Activated naive CD4-positive, alpha-beta T cell treated with Interleukin-2 at 50 U/mL for 16 hours (primary cell): ENCODE measurements at places on chromosomes 13 and 19.

- DNase-seq = no peak
Measured at GRCh38 chr13:62482351-62482750, 1066.7 kb upstream of the PCDH20 start.

DNA sequence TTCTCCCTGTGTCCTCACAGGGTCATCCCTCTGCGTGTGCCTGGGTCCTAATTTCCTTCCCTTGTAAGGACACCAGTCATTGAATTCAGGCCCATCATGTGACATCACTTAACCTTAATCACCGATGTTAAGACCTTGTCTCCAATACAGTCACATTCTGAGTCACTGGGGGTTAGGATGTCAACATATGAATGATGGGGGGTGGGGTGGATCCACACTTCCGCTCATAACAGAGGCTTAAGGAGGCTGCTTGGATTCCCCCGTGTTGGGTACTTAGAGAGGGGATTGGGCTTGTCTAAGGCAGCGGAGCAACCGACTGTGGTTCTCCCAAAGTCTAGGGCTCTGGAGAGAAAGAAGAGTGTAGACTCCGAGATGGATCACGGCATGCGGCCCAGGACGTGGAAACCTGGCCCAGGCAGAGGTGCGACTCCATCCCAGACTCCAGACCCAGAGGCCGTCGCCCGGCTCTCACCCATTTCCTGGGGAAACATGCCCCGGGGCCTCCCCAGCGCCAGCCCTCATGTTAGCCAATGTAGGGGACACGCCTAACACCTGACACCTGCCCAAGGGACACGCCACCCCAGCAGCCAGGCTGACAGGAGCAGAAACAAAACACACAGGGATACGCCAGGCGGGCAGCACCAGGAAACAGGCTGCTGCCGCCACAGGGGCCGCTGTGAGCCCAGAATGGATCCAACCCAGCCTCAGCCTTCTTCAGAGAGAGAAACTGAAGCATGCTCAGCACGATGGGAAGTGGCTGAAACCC is 17.1 kb upstream of the IGLON5 start:
- DNase-seq = no peak

GRCh38 chr13:99978799-99979452 is 2.7 kb upstream of the ZIC2 start:
- no peak for DNase-seq

- DNase-seq = peak; percentile 50
Measured at GRCh38 chr19:17555929-17556813, 722 bp downstream of the COLGALT1 start.

DNA sequence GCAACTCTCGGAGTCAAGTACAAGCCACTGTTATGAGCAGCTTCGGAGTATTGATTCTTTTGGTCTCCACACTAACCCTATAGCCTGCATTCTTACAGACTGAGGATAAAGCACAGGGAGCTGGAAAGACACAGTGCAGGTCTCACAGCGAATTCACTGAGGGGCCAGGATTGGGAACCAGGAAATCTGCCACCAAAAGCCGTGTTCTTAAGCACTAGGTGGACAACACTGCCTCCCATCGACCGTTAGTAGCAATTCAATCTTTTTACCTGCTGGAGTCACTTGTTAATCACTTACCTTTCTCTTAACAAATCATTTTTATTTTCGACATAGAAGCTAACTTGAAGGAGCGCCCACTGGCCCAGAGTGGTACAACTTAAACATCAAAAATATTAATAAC is 6.3 kb downstream of the PMIS2 start:
- peak; percentile 13 for DNase-seq
